ENCODE measurements at places on chromosomes 3 and 15.
A peak's percentile ranks its signal among the peaks of the same experiment; 100 is the strongest.

DNA sequence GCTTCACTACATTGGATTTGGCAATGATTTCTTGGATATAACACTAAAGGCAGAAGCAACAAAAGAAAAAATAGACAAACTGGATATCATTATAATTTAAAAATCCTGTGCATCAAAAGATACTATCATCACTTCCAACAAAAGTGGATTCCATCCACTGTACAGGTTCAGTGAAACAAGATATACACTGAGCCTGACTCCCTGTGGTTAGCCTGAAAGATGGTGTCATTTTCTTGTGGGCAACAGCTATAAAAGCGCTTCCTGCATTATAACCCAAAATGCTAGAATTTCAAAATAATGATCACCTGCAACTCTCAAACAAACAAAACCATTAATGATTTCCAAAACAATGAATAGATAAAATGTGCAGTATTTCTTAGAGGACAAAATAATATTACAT lies 39.6 kb upstream of the TBC1D23 start:
- no peak for DNase-seq

DNA sequence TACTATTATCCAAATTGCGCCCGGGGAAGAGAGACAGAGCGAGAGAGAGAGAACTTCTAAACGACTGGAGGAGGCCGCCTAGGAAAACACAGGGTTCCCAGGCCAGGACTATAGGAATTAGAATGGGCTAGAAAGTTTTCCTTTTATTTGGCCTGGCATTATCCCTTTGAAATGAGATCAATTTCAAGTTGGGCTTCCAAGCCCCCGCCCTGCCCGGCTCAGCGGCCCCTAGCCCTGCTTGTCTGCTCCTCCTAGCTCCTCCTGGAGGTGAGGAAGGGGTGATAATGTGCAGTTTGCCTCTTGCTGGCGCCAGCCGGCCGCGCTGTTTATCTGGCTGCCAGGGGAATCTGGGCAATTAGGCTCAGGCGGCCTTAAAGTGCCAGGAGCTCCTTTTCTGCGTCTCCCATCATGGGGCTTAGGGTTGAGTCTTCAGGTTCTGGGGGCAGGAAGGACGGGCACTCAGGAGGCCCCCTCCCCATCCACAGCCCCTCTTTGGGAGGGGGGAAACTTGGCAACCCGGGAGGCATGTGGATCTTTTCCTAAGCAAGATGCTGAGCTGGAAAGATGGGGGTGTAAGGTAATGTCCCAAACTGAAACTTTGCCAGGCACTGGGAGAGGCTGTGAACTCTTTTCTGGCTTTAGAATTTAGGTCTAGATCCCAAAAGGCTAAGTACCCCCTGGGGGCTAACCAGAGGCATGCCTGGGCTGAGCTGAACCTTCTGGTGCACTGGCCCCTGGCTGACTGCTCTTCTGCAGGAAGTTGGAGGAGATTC lies 5.5 kb downstream of the SMAD6 start:
- no peak for DNase-seq

DNA sequence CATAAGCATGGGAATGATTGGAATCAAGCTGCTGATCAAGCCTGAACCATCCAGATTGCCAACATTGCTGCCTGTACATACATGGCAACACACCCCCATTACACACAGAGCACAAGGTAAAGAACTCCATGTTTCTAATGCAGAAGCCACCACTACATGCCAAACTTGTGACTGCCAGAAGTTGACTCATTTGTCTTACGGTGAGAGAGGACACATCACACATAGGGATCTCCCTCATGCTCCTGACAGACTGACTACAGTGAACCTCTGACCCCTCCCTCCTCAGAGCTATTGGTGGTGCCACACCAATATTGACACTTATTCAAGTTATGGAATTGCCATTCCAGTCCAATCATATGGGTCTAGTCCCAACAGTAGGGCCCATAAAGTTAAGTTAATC lies 42.3 kb downstream of the EFHB start:
- DNase-seq, result no peak

GRCh38 chr15:39666677-39667076 lies 85.8 kb downstream of the THBS1 start:
- peak; percentile 51 for DNase-seq

DNA sequence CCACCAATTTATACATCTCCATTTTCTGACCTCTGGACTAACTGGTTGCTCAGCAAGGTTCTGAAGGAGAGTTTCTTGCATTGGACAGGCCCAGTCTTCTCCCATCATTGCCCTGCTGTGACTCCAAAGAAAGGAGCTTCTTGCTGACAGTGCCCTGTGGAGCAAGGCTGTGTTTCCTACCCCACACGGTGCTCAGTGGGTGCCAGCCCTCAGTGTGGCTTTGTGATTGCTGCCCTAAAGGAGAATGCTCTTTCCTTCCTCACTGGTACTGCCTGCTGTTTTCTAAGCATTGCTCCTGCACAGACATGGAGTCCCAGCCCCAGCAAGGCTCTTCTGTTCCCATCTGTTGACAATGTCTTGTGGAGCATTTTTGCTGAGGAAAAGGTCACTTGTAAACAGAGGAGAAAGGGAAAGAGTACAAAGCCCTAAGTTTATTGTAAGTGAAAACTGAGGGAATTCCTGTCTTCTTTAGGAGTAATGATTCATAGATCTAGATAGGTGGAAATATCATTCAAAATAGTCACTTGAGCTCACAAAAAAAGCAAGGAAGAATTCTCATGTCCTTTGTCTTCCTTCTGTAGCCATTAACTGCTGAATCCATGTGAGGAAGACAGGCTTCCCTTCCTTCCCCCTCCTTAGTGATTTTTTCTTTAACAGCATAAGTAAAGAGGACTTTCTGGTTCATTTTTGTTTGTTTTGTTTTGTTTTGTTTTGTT lies 62.9 kb downstream of the HMG20A start:
- DNase-seq, result no peak

DNA sequence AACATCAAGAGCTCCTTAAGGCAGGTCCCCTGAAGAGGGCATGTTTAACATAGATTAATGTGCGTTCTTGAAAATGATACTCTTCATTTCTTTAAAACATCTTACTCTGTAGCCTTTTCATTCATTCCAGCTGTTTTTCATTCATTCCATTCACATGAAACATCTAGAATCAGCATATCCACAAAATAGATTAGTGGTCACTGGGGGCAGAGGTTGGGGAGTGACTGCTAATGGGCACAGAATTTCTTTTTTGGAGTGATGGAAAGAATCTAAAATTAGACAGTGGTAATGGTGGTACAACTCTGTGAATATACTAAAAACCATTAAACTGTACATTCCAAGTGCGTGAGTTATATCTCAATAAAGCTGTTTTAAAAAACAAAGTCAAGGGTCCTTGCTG lies 15.4 kb upstream of the CXCR6 start:
- peak; percentile 14 for DNase-seq

GRCh38 chr15:51267703-51268083 lies 70.7 kb downstream of the CYP19A1 start:
- DNase-seq, result no peak

- DNase-seq, result no peak
These were observed 39.7 kb upstream of the AADAC start for GRCh38 chr3:151774235-151774634.

- no peak for DNase-seq
These were observed 15.8 kb downstream of the TP63 start for GRCh38 chr3:189646853-189647542.

DNA sequence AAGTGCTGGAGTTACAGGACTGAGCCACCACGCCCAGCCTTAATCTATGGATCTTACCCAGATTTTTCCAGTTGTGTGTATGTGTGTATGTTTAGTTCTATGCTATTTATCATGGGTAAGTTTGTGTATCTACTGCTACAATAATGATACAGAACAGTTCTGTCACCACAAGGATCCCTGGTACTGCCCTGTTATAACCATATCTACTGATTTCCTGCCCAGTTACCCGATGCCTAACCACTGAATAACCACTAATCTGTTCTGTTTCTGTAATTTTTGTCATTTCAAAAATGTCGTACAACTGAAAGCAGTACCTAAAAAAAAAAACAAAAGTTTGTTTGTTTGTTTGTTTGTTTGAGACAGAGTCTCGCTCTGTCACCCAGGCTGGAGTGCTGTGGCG lies 123.7 kb upstream of the RAP2B start:
- DNase-seq, result no peak

GRCh38 chr15:41258750-41259471 lies 27.8 kb downstream of the CHP1 start:
- DNase-seq, result no peak

- no peak for DNase-seq
These were observed 19.6 kb downstream of the CCR8 start for GRCh38 chr3:39349080-39349479.
